ENCODE measurements at places on chromosomes 4 and X. TPM values are rescaled to one million over a fixed set of nuclear protein-coding genes. Genes with fewer than 3 reads are reported as not detected.

Gene ODAPH
- not detected for total RNA-seq

Gene SLC9B1
- total RNA-seq, result not detected

DNA sequence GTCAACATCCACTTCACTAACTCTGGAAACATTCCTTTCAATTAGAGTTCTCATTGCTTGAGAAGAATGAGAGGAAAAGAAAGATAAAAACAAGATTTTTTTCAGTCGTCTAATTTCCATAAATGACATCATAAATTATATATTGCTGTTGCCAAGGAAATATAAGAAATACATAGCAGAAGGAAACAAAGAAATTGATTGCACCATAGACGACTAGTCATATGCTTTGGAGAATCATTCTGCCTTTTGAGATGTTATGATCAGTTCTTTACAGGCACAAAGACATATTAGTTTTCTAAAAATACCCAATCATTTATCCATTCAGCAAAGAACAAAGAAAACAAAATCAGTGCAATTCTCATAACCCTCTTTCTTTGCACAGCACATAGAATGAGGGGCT lies 672 bp upstream of the C1QTNF7 start:
- no peak for DNase-seq

- no peak for DNase-seq
These were observed 5.7 kb downstream of the P2RY8 start for GRCh38 chrX:1531096-1531890.

DNA sequence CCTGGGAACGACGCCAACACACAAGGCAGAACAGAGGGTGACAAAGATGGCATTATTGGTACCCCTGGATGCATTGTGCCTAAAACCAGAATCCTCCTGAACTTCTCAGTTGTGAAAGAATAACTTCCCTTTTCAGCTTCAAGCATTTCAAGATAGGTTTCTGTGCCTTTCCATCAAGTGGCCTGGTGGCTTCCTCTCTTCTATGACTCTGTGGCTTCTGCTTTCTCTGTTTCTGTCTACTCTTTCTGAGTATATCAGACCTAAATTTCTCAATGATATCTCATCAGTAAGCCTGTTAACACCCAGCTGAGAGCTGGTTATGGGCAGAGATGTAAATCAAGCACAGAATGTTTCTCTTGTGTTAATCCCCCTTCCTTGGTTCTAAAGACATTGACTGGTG lies 21.4 kb upstream of the FAM9B start:
- DNase-seq, result no peak

DNA sequence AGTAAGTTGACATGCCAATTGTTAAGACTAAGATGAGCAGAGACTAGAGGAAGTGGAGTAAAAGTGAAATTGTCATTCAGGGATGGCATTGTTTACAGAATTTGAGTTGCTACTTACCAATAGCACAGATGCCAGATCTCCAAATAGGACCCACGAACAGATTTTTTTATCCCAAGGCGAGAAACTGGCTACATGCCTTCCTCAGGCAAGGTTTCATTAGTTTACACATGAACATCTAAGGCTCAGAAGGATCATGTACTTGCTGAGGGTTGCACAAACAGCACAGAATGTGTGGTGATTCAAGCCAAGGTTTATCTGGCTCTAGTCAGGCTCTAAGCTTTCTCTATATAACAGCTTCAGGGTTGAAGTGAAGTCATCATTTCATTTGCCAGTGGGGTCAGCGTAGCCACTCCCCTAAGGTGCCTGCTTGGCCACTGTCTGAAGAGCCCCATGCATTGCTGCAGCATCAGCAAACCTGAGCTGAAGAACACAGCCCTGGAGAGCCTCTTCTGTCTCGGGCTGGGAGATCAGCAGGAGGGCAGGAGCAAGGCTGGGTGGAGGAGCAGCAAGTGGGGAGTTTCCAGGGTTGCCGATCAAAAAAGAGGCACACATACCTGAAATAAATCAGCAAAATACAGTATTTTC lies 193.0 kb upstream of the LCORL start:
- DNase-seq, result no peak

GRCh38 chr4:169621731-169622492 lies 1.5 kb downstream of the CLCN3 start:
- peak; percentile 71 for DNase-seq

GRCh38 chr4:177124349-177125064 lies 185.2 kb upstream of the NEIL3 start:
- DNase-seq, result no peak

GRCh38 chr4:168273838-168274237 lies 44.7 kb downstream of the DDX60 start:
- DNase-seq, result no peak

DNA sequence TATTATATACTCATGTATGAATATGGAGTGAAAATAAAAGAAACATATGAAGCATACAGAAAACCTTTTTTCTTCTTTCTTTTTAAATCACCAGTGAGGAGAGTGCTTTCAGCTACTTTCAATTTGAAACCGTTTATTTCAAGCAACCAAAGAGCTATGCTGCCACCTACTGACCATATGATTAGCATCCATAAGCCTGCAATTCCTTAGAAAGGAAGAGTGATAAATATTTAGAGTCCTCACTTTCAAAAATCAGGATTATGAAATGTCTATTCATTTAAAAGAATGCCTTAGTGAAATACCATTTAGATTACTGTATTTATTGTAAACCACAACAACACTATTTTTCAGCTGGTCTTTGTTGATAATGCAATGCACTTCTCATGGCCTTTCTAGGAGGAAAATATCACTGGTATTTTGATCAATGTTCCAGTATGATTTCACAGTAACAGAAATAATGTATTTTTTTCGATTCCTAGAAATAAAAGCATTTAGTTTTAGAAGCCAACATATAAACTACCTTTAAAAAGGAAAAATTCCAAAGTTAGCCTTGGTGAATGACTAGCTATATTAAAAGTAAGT lies 667.6 kb downstream of the PCDH18 start:
- DNase-seq, result peak; percentile 81
